ENCODE measurements at places on chromosomes 3 and 15. TPM values are rescaled to one million over a fixed set of nuclear protein-coding genes. Genes with fewer than 3 reads are reported as not detected.

CHST2 gene
- 5.6 TPM for total RNA-seq

CHRFAM7A gene
- total RNA-seq: 1.9 TPM

GHRL gene
- total RNA-seq: 0.43 TPM

GCSAM gene
- 17.8 TPM for total RNA-seq

KLHL24 gene
- 42.2 TPM for total RNA-seq

CHRNB4 gene
- total RNA-seq: not detected

CELF6 gene
- total RNA-seq: 0.65 TPM

ZNF860 gene
- total RNA-seq: 0.14 TPM

ARGFX gene
- total RNA-seq: not detected

STARD5 gene
- 10.3 TPM for total RNA-seq

HCN4 gene
- not detected for total RNA-seq

NMNAT3 gene
- total RNA-seq: 6.4 TPM

FSTL1 gene
- total RNA-seq: 1.3 TPM

ACSBG1 gene
- total RNA-seq: 0.32 TPM

RTP4 gene
- total RNA-seq: 3.4 TPM

LRRIQ4 gene
- total RNA-seq: not detected

RFTN1 gene
- 128 TPM for total RNA-seq

NANOGP8 gene
- not detected for total RNA-seq

FANCI gene
- total RNA-seq: 195 TPM

TERC gene
- 5.6 TPM for total RNA-seq

TM6SF1 gene
- 31.8 TPM for total RNA-seq

ACKR2 gene
- 1.2 TPM for total RNA-seq

TBC1D21 gene
- total RNA-seq: not detected

PLCH1 gene
- 1.1 TPM for total RNA-seq

CCRL2 gene
- 3.2 TPM for total RNA-seq

CCDC13 gene
- total RNA-seq: 0.70 TPM

KLHL40 gene
- not detected for total RNA-seq

CEP19 gene
- total RNA-seq: 5.9 TPM

SCAMP5 gene
- total RNA-seq: 1.2 TPM

INKA1 gene
- 1.2 TPM for total RNA-seq

GNAT1 gene
- total RNA-seq: not detected

KBTBD12 gene
- not detected for total RNA-seq

ZNF502 gene
- total RNA-seq: 1.00 TPM

MAP4 gene
- total RNA-seq: 135 TPM

EMC7 gene
- total RNA-seq: 75.7 TPM

STRIT1 gene
- not detected for total RNA-seq

PAQR9 gene
- total RNA-seq: not detected

ABI3BP gene
- not detected for total RNA-seq

FBLN2 gene
- total RNA-seq: 1.1 TPM

ITGA11 gene
- 1.6 TPM for total RNA-seq

TTLL13 gene
- total RNA-seq: 1.9 TPM

SEMA6D gene
- not detected for total RNA-seq

CACNA2D3 gene
- not detected for total RNA-seq

FANCD2OS gene
- not detected for total RNA-seq

PROS1 gene
- 0.50 TPM for total RNA-seq

SLC28A1 gene
- not detected for total RNA-seq
